ENCODE measurements at places on chromosomes 3 and 15. TPM values are rescaled to one million over a fixed set of nuclear protein-coding genes. Genes with fewer than 3 reads are reported as not detected.

GRCh38 chr3:149585401-149585726, 72.5 kb downstream of the WWTR1 start:
- H3K4me1 ChIP-seq, result peaks cover 9% of the 10 kb centered on the region
- no peak for DNase-seq
- no peak overlapping the region for H3K4me3 ChIP-seq
- H3K27ac ChIP-seq, result no peak overlapping the region
- H3K36me3 ChIP-seq, result no peaks in the 10 kb centered on the region
- H3K27me3 ChIP-seq, result no peaks in the 10 kb centered on the region

DNA sequence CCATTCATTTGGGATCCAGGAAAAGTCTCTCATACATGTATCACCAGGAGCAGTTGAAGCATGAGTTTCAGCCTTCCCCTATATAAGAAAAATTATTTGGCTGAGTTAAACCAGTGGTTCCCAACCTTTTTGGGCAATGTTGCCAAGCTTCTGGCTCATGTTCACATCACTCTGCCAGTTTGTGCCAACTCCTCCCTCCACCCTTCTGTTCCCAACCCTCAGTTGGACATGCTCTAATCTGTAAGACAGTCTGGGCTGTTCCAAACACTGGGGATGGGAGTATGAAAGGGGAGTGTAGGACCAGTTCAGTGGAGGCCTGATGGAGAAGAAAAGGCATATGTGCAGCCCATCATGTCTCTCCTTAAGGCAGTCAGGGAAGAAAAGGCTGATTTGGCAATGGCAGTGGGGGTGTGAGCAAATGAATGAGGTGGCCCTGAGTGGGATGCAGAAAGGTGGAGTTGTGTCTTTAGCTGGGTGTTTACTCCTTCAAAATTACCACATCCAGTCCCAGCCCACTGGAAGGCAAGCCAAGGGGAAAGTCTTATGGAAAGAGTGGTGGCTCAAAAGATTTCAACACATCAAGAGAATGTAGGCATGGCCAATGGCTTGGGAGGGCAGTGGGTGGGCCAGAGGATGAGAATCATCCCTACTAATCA, 32.0 kb upstream of the PRICKLE2 start:
- H3K4me3 ChIP-seq, result no peak overlapping the region

DNA sequence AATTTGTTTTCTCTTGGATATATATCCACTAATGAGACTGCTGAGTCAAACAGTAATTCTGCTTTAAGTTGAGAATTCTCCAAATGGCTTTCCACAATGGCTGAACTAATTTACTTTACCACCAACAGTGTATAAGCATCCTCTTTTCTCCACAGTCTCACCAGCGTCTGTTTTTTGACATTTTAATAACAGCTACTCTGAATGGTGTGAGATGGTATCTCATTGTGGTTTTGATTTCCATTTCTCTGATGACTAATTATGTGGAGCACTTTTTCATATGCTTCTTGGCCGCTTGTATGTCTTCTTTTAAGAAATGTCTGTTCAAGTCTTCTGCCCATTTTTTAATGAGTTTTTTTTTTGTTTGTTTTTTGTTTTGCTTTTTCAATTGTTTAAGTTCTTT, 206.2 kb downstream of the CTNNB1 start:
- no peak for DNase-seq
- H3K36me3 ChIP-seq, result no peaks in the 10 kb centered on the region
- H3K27ac ChIP-seq, result no peak overlapping the region
- H3K27me3 ChIP-seq, result no peaks in the 10 kb centered on the region
- H3K4me3 ChIP-seq, result no peak overlapping the region

DNA sequence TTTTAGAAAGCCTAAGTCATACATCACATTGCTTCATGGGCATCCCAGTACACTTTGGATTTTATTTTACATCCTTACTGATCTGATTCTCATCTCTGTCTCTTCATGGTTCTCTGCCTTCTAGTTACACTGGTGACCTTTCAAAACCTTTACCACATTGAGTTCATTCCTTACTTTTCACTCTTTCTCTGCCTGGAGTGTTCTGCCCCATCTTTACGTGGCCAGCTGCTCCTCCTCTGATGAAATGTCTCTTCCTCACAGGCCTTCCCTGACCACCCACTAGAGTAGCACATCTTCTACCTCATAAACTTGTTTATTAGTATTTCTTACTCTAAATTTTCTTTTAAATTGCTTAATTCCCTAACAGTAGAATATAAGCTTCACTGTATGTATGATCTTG, 17.7 kb downstream of the CTNNB1 start:
- no peak overlapping the region for H3K4me3 ChIP-seq
- H3K27me3 ChIP-seq, result no peaks in the 10 kb centered on the region
- no peaks in the 10 kb centered on the region for H3K4me1 ChIP-seq
- H3K36me3 ChIP-seq, result no peaks in the 10 kb centered on the region
- H3K27ac ChIP-seq, result no peak overlapping the region

DNA sequence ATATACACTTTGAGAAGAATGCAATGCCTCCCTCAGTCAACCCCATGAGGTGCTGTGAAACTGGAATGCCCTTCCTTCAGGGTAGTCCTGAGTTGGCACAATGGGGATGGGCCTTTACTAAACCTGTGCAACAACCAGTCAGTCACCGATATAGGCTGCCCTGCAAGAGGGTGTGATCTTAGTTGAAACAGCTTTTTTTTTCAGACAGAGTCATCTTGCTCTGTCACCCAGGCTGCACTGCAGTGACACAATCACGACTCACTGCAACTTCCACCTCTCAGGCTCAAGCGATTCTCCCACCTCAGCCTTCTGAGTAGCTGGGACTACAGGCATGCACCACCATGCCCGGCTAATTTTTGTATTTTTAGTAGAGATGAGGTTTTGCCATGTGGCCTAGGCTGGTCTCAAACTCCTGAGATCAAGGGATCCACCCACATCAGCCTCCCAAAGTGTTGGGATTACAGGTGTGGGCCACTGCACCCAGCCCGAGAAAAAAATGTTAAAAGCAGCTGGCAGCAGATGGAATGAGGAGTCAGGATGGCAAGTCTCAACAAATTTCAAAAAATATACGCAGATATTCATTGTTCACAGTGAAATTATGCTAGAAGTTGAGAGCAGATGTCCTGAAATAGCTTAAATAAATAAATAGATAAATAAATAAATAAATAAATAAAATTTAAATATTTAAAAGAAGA, 31.8 kb downstream of the MYO5A start:
- H3K27ac ChIP-seq, result no peak overlapping the region
- no peaks in the 10 kb centered on the region for H3K36me3 ChIP-seq
- DNase-seq, result no peak
- no peaks in the 10 kb centered on the region for H3K4me1 ChIP-seq

DNA sequence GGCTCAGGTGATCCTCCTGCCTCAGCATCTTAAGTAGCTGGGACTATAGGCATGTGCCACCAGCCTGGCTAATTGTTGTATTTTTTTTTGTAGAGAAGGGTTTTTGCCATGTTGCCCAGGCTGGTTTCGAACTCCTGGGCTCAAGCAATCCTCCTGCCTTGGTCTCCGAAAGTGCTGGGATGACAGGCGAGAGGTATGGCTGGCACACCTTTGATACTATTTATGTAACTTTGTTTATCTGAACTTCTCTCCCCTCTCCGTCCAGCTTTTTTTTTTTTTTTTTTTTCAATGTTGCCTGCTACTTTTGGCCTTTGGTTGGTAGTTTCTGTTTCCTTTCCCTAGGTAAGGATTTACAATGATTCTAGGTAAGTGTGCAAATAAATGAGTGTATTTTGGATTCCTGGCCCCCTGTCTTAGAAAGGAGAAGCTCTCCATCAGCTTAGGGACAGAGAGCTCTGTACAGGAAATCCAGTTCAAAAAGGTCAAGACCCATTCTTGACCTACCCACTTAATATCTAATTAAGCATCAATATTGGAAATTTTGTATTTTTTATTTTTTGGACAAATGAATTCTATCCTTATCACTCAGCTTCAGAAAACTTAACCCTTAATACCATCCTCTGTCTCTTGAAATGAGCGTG, 6.8 kb downstream of the ARL6IP5 start:
- H3K4me3 ChIP-seq, result no peak overlapping the region
- H3K27ac ChIP-seq, result peak overlapping the region; percentile 4
- H3K4me1 ChIP-seq, result peaks cover 19% of the 10 kb centered on the region

DNA sequence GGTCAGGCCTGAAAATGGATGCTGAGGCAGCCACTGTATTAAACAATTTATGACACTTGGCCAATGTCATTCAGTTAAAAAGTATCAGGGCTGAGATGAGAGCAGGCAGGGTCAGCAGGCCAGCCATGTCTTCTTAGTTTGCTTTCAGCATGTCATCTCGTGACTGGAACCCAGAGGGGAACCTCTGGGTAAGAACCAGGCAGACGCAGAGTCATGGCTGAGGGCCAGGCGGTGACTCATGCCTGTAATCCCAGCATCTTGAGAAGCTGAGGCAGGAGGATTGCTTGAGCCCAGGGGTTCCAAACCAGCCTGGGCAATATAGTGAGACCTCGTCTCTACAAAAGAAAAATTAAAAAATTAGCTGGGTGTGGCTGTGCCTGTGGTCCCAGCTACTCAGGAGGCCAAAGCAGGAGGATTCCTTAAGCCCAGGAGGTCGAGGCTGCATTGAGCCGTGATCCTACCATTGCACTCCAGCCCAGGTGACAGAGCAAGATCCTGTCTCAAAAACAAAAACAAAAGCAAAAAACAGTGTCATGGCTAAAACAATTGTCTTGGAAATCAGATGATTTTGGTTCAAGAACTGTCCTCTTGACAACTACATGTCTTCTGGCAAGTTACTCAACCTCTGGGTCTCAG, 11.7 kb downstream of the BCL2L10 start:
- no peak overlapping the region for H3K27ac ChIP-seq
- peaks cover 10% of the 10 kb centered on the region for H3K4me1 ChIP-seq
- H3K4me3 ChIP-seq, result no peak overlapping the region
- no peaks in the 10 kb centered on the region for H3K36me3 ChIP-seq
- no peaks in the 10 kb centered on the region for H3K27me3 ChIP-seq
- DNase-seq, result peak; percentile 89

DNA sequence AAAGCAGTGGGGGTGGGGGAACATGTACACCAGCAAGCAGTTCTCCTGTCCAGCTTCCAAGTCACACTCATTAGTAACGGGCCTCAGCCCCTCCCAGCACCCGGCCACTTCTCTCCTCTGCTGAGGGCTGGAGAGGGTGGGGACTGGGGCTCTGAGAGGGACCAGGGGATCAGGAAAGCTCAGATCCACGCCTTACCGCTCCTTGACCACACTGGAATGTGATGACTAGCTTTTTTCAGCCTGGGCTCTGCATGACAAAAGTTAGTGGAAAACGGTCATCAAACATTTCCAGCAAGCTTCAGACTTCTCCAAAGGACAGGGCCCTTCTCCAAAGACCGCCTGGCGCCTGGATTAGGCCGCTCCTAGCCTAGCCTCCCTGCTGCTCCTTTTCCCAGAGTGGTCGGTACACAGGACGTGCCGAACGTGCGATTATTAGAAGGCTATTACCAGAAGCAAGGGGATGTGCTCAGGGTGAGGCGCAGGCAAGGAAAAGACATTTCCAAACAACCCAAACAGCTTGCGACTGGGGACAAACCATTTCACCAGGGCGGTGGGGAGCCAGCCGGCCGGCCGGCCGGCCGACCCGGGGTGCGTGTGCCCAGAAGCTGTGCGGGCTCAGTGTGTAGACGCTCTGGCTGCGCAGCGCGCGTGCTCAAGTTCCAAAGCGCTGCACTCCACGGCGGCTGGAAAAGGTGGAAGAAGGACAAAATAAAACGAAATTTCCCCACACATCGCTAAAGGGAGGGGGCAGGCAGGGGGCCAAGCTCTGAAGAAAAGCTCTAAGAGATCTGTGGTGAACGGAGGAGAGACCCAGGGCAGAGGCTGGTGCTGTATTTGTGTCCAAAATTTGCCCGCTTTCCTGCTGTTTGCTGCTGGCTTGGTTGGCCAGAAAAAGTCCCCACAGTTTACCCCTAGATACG, 51.0 kb upstream of the SSR3 start:
- H3K4me1 ChIP-seq, result no peaks in the 10 kb centered on the region
- H3K27ac ChIP-seq, result peak overlapping the region; percentile 65
- no peaks in the 10 kb centered on the region for H3K27me3 ChIP-seq
- DNase-seq, result peak; percentile 36
- peak overlapping the region; percentile 28 for H3K4me3 ChIP-seq
- no peaks in the 10 kb centered on the region for H3K36me3 ChIP-seq

DNA sequence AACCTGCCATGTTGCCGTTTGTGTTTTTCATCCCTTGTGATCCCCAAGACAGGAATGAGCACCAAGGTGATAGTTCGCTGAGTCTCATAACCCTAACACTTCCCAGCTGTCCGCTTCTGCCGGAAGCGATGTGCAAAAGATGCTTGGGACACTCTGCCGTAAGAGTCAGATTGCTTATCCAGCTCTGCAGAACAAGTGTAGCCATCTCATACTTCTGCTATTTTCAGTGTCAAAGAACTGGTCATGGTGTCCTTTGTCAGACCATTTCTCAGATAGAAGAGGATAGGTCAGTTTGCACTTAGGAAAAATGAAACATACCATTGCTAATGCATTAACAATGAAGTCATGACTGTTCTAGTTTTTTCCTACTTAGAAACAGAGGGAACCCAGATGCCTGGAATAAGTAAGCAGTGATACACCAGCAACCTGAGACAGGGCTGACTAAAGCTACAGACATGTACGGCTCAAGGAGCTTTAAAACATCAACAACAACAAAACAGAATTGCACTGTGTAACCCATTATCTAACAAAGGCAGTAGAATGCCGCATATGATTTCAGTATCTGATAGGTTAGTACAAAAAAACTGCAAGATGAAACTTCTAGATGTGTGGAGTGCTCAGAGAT, 134.0 kb upstream of the IL12A start:
- no peaks in the 10 kb centered on the region for H3K4me1 ChIP-seq
- H3K27me3 ChIP-seq, result no peaks in the 10 kb centered on the region
- no peak for DNase-seq
- H3K4me3 ChIP-seq, result peak overlapping the region; percentile 7
- H3K36me3 ChIP-seq, result no peaks in the 10 kb centered on the region
- H3K27ac ChIP-seq, result peak overlapping the region; percentile 96

- no peaks in the 10 kb centered on the region for H3K4me1 ChIP-seq
- no peaks in the 10 kb centered on the region for H3K27me3 ChIP-seq
- H3K27ac ChIP-seq, result peak overlapping the region; percentile 97
- no peak for DNase-seq
- H3K36me3 ChIP-seq, result no peaks in the 10 kb centered on the region
These were observed 33.9 kb downstream of the GAP43 start for GRCh38 chr3:115657168-115657567.

DNA sequence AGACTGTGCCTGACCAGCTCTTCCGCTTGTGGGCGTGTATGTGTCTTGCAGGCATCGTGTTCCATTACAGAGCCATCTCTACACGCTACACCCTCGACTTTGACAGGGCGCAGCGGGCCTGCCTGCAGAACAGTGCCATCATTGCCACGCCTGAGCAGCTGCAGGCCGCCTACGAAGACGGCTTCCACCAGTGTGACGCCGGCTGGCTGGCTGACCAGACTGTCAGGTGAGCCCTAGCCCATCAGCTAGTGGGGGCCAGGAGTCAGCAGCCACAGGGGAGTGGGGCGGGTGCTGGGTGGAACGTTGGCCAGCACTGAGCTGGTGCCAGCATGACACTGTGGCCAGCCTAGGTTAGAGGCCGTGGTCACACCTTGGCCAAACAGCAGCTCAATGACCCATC, 36.7 kb downstream of the ACAN start:
- no peak for DNase-seq
- no peaks in the 10 kb centered on the region for H3K36me3 ChIP-seq
- no peak overlapping the region for H3K4me3 ChIP-seq
- no peak overlapping the region for H3K27ac ChIP-seq
- no peaks in the 10 kb centered on the region for H3K4me1 ChIP-seq

SAXO2 gene
- 0.29 TPM for total RNA-seq

HES1 gene
- 33.4 TPM for total RNA-seq

PCOLCE2 gene
- total RNA-seq, result 10.6 TPM

ZCWPW2 gene
- total RNA-seq, result not detected

ATP8B4 gene
- 124 TPM for total RNA-seq

UCN2 gene
- total RNA-seq, result not detected

Data from uterus (tissue), 4 donors.